Peyer's patch (tissue), 4 donors: ENCODE measurements at places on chromosomes 5 and 9.

DNA sequence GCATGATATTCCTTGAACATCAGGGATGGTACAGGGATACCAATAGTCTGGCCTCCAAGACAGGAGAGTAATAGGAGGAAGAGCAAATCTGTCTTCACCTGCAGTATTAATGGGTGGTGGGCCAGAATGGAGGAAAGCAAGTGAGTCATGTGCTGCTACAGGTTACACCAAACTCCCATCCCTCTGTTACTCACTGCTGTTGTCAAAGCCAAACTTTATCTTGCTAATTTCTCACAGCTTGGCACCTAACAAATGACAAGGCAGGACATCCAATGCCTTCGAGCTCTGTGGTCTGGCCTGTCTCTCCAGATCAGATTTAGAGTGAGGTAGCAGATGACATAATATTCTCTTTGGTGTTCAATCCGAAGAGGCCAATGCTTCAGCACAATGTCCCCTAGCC, 26.8 kb downstream of the PLAC8L1 start:
- DNase-seq: no peak
- H3K4me3 ChIP-seq: no peak overlapping the region

- no peaks in the 10 kb centered on the region for H3K27me3 ChIP-seq
- no peaks in the 10 kb centered on the region for H3K4me1 ChIP-seq
- DNase-seq: no peak
Observed at GRCh38 chr9:98323051-98323830, 67.8 kb upstream of the TBC1D2 start.

- no peak for DNase-seq
- no peak overlapping the region for H3K27ac ChIP-seq
- H3K36me3 ChIP-seq: no peaks in the 10 kb centered on the region
- H3K4me3 ChIP-seq: no peak overlapping the region
- no peaks in the 10 kb centered on the region for H3K4me1 ChIP-seq
Observed at GRCh38 chr9:73775757-73776156, 624.1 kb downstream of the ANXA1 start.

DNA sequence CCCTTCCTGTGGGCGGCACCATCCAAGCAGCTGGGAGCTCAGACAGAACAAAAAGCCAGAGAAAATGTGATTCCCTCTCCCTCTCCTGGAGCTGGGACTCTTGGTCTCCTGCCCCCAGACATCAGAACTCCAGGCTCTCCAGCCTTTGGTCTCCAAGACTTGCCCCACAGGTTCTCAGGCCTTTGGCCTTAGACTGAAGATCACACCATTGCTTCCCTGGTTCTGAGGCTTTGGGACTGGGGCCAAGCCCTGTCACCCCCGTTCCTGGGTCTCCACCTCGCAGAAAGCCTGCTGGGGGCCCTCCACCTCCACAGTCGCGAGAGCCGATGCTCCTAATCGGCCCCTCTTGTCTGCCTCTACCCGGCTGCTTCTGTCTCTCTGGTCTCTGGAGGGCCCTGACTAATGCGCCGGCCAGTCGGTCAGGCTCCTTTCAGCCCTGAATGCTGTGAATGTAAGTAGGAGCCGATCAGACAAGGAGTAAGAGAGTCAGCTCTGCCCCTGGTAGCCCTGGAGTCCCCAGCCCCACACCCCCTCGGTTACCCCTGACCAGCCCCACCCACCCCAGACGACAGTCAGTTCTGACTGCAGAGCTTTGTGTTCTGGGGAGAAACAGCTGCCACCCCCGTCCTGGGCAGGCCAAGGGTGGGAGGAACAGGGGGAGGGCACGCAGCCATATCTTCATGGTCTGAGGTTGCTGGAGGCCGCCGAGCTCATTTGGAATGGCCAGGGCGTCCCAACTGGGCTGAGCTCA, 57.5 kb downstream of the VAV2 start:
- H3K4me1 ChIP-seq: no peaks in the 10 kb centered on the region
- no peaks in the 10 kb centered on the region for H3K36me3 ChIP-seq
- peak overlapping the region; percentile 87 for H3K27ac ChIP-seq
- H3K27me3 ChIP-seq: no peaks in the 10 kb centered on the region
- H3K4me3 ChIP-seq: no peak overlapping the region
- DNase-seq: no peak

DNA sequence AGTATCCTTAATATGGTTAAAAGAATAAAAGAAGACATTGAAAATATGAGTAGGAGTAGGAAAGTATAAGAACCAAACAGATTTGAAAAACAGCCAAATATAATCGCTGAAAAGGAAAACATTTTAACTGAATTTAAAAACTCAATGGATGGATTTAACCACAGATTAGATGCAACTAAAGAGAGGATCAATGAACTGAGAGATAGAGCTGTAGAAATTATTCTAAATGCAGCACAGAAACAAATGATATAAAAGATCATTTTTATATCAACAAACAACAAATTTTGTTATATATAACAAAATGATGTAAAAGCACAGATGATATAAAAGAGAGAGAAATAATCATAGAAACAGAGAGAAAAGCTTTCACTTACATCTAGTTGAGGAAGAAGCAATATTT, 29.3 kb upstream of the COL5A1 start:
- no peaks in the 10 kb centered on the region for H3K36me3 ChIP-seq
- no peak for DNase-seq
- no peaks in the 10 kb centered on the region for H3K4me1 ChIP-seq
- no peak overlapping the region for H3K4me3 ChIP-seq

DNA sequence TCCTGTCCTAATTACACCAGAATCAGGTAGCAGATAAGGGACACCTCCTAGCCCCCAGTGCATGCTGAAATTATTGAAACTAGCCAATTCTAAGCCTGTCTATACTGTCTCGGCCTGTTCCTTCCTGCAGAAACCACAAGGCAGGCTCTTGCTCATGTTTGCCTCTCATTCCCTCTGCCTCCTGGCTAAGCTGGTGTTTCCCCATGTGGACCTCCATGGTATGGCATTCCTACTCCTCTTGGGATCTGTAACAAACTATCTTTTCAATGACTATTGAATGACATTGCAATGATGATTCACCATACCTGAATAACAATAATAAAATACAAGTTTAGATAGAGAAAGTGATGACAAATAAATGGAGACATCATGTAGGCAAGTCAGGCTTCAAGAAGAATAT, 35.6 kb upstream of the ADAMTS16 start:
- no peaks in the 10 kb centered on the region for H3K27me3 ChIP-seq
- no peaks in the 10 kb centered on the region for H3K36me3 ChIP-seq

- H3K27ac ChIP-seq: no peak overlapping the region
- H3K4me1 ChIP-seq: no peaks in the 10 kb centered on the region
- DNase-seq: peak; percentile 52
- H3K27me3 ChIP-seq: no peaks in the 10 kb centered on the region
- no peak overlapping the region for H3K4me3 ChIP-seq
Observed at GRCh38 chr9:33439731-33440130, 7.7 kb downstream of the AQP3 start.

- no peak for DNase-seq
- H3K36me3 ChIP-seq: no peaks in the 10 kb centered on the region
- no peak overlapping the region for H3K4me3 ChIP-seq
- no peak overlapping the region for H3K27ac ChIP-seq
Observed at GRCh38 chr5:159402856-159403255, 72.6 kb upstream of the IL12B start.

GRCh38 chr5:141623186-141623585, 4.4 kb upstream of the DIAPH1 start:
- H3K4me1 ChIP-seq: no peaks in the 10 kb centered on the region
- peak overlapping the region; percentile 45 for H3K27ac ChIP-seq
- no peak overlapping the region for H3K4me3 ChIP-seq
- H3K36me3 ChIP-seq: no peaks in the 10 kb centered on the region
- no peaks in the 10 kb centered on the region for H3K27me3 ChIP-seq

DNA sequence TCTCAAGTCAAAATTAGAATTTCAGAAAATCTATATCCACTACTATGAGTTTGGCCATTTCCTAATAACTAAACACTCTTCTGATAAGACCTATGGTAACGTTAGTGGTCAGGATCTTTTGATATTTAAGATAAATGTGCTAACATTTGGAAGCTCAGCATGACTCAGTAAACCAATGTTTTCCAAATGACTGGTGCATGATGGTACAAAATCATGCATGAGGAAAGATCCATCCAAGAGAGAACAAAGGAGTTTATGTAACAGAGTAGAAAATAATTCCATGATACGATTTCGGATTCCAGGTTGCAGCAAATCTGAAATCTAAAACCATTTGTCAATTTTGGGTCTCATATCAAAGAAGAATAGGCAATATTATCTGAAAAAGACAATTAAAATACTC, 279.2 kb downstream of the NSG2 start:
- H3K4me1 ChIP-seq: no peaks in the 10 kb centered on the region
- H3K4me3 ChIP-seq: no peak overlapping the region
- H3K27ac ChIP-seq: no peak overlapping the region
- H3K36me3 ChIP-seq: no peaks in the 10 kb centered on the region
- no peak for DNase-seq
